SK-N-MC (cell line): ENCODE measurements at places on chromosomes 2 and 18.

DNA sequence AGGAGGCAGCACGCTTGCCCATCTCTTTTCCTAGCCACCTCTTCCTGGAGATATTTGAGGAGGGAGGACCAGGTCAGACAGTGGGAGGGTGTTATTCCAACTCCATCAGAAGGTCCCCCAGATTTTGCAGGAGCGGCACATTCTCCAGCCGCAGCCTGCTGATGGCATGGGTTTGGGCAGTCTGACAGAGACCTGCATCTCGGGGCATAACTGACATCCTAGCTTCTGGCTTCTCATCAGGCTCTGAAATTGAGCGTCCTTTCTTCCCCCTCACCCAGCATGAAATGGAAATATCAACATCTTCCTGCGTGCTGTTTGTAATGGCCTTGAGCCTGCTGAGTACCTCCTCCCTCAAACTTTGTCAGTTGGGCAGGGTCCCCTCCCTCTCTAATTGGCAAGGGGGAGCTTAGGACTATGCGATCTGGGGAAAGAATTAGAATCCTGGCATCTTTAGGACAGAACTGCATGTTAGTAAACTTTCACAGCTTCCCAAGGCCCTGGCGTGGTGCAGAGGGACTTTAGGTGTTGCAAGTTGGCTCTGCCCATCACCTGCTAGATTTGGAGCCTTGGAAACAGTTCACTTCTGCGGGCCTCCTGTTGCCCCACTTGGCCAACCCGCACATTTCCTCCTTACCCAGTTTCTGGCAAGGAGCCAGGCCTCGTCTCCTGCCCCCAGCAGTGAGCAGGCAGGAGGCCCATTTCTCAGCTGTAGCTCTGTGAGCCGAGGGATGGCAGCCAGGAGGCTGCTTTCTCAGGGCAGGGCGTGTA lies 2.2 kb downstream of the ITM2C start:
- no peak for DNase-seq

- no peak for DNase-seq
These were observed 3.5 kb downstream of the CWC22 start for GRCh38 chr2:180003559-180003958.

DNA sequence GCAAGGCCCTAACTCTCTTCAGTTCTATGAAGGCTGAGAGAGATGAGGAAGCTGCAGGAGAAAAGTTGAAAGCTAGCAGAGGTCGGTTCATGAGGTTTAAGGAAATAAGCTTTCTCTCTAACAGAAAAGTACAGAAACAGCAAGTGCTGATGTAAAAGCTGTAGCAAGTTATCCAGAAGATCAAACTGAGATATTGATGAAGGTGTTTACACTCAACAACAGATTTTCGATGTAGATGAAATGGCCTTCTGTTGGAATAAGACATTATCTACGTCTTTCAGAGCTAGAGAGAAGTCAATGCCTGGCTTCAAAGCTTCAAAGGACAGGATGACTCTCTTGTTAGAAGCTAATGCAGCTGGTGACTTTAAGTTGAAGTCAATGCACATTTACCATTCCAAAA lies 87.4 kb downstream of the PDCL3 start:
- no peak for DNase-seq

GRCh38 chr18:52391810-52392559 lies 52.0 kb downstream of the DCC start:
- no peak for DNase-seq
